ENCODE measurements at places on chromosomes 12 and 14.

DNA sequence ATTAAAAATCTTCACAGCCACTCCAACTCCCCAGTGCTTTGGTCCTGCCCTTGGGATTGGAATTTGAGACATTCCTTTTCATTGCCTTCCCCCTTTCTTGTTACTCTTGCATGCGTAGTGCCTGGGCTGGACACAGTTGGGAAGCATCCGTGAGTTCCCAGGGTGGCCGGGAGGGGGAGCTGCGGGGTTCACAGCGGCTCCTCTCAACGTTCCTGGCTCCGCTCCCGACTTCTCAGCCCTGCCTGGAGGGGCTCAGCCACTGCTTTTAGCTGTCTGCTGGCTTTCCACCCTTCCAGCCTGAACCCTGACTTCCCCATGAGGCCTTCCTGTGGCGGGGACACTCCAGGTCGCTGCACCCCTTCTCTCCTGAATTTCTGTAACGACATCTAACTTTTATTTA lies 3.2 kb downstream of the TEX52 start:
- peak; percentile 79 for DNase-seq

GRCh38 chr14:90627478-90627877 lies 188.8 kb downstream of the TTC7B start:
- no peak for DNase-seq

GRCh38 chr14:104591506-104592291 lies 12.1 kb downstream of the C14orf180 start:
- DNase-seq = no peak

DNA sequence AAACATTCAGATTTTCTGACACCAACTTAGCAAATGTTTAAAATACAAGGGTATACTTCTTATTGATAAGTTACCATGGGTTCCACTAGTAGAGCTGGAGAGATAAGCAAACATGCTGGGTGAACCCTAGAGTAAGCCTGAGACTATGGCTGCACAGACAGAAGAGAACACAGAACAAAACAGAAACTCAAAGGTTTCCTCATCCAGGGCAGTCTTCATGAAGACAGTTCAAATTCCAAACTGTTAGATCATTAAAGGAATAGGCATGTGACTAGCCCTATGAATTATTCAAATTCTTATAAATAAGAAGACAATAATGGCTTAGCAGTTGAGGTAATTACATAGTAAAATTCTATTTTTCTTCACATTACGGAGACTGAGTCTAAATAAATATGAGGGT lies 28.1 kb downstream of the BTBD7 start:
- peak; percentile 46 for DNase-seq
